CD4-positive, alpha-beta T cell treated with Interleukin-21 for 1 hour (primary cell): ENCODE measurements at places on chromosomes 12 and 14.

- DNase-seq = peak; percentile 15
These were observed 1.3 kb upstream of the ARHGAP5 start for GRCh38 chr14:32075672-32076277.

- no peak for DNase-seq
These were observed 34.6 kb downstream of the PTPRO start for GRCh38 chr12:15356951-15357364.

- DNase-seq = no peak
These were observed 229.4 kb downstream of the BCL11B start for GRCh38 chr14:99042381-99043266.

GRCh38 chr14:52055167-52055566 is 13.7 kb downstream of the NID2 start:
- no peak for DNase-seq

- DNase-seq = peak; percentile 55
These were observed 42.0 kb downstream of the TRAF3 start for GRCh38 chr14:102819176-102819628.

- no peak for DNase-seq
These were observed 161.7 kb downstream of the CAND1 start for GRCh38 chr12:67430708-67431335.

GRCh38 chr12:106632797-106633450 is 50.1 kb downstream of the RFX4 start:
- DNase-seq = no peak

DNA sequence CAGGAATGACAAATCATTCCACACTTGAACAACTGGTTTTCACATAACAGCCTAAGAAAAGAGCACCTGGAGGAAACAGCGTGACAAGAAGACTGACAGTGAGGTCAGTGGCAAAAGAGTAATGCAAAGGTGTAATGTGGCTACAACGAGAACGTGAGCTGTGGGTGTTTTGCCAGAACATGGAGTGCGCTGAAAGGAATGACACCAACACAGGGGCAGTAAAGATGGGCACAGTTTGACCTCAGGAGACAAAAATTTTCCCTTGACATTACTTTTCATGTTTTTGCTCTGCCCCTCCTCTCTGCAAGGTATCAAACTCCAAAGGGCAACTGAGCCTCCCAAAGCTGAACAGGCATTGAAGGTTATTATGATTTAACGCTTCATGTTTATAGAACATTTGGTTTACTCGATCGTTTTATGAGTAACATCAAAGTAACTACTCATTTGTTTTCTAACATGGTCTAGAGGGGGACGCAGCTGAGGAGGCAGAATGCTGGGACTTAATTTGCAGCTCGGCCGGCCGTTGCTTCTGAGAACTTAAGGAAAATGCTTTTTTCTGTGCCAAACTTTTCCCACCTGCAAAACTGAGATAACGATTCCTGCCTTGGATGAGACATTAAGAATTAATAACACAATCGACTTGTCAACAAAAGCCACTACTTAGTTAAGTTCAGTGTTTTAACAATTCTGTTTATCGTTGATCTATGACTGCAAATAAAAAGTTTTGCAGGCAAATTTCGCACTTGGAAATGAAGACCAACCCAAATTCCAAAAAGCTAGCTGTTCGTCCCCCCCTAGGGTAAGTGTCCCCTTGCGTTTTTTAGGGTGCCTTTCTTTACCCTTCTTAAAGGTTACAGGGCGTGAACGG is 954 bp downstream of the HAUS4 start:
- no peak for DNase-seq

DNA sequence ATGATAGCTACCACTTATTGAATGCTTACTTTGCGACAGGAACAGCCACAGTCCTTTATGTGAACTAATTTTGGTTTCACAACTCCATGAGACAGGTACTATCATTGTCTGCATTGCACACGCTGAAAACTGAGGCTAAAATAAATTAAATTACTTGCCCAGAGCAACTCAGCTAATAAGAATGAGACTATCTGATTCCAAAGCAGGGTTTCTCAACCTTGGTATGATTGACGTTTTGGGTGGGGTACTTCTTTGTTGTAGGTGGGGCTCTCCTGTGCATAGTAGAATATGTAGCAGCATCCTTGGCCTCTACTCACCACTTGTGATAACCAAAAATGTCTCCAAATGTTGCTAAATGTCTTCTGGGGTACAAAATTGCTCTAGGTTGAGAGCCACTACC is 9.1 kb downstream of the PHLDA1 start:
- no peak for DNase-seq
